Activated naive CD4-positive, alpha-beta T cell treated with anti-CD3 and anti-CD28 coated beads for 36 hours (primary cell): ENCODE measurements at places on chromosomes 4 and X. TPM values are rescaled to one million over a fixed set of nuclear protein-coding genes. Genes with fewer than 3 reads are reported as not detected.

GRCh38 chr4:145545031-145545430 is 63.4 kb downstream of the SMAD1 start:
- DNase-seq: no peak

DNA sequence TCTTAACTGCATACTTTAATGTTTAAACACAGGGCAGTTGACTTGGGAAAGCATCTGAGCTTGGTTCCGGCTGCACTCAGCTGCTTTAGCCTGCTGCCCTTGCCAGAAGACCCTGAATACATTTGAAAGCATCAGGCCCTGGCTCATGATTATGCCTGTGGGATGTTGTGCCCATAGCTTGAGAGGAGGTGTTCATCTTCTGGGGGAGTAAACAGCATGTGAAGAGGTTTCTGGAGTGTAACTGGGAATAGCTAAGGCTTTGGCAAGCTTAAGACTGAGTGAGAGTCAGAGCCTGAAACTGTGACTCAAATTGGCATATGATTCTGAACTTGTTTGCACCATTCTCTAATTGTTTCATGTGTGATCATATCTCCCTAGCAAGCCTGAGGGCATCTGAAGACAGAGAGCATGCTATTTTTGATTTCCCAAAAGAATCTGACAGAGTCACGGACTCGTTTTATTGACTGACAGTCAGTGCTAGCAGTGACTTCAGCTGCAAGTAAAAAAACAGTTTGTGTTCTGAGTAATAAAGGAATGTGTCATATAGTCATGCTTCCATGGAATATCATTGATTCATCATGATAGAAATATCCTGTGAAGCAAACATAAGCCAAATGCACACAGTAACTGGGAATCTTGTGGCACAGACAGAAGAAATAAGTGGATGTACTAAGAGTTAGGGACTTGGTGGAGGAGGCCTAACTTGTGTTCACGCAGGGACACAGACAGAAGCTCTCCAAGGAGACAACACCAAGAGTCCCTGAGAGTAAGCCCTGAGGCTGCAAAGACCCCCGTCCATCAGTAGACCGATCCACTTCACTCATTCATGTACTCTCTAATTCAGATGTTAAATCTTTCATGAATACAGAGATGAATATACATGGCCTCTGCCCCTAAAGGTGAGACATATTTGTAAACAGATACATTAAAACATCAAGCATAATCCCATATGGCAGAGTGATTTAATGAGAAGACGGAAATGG is 100.7 kb downstream of the SYNPO2 start:
- no peak for DNase-seq

DNA sequence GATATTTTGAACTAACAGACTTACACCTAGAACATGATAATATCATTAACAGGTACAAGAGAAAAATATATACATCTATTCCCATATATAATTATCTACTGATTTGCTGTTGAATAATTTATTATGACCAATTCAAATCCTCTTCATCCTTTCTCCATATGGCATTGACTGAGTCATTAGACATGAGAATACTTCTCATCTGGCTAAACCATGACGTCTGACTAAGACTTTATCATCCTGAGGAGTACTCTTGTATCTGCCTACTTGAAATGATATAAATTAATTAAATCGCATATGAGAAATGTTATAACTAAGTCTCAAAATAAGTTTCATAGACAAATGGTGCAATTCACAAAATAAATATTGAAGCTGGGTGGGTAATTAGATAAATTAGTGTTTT is 67.4 kb downstream of the EMCN start:
- no peak for DNase-seq

DNA sequence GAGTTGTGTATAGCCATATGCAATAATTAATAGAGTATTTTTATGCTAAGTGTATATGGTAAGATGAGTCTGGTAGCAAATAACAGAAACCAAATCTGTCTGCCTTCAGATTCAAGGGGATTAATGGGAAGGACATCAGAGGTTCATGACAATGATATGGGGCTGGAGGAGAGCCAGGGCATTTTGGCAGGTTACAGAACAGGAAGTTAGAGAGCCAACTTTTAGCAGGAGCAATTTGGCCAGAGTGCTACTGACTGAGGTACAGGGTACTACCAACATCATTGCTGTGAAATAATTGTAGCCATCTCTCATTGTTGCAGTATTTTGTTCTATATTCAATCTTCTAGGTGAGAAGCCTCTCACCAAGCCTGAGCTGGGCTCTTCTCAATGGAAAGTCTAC is 210.9 kb upstream of the FAM47A start:
- DNase-seq: no peak

Gene ERCC6L
- total RNA-seq: 9.6 TPM

Gene FHL1
- 17.7 TPM for total RNA-seq

Gene IRAK1
- 77.2 TPM for total RNA-seq

Gene RIPPLY1
- not detected for total RNA-seq
